Stimulated activated CD8-positive, alpha-beta memory T cell treated with anti-CD3 and anti-CD28 coated beads, Interleukin-15, amount 100 ng/mL, for 4 hours (primary cell): ENCODE measurements at places on chromosomes 1 and 21.

- DNase-seq, result no peak
These were observed 124.6 kb upstream of the RUNX3 start for GRCh38 chr1:25054526-25055323.

- DNase-seq, result no peak
These were observed 11.2 kb downstream of the AGO1 start for GRCh38 chr1:35894183-35894582.

GRCh38 chr21:28066596-28067387 lies 925.9 kb downstream of the LTN1 start:
- no peak for DNase-seq

GRCh38 chr21:39300587-39300986 lies 12.8 kb downstream of the BRWD1 start:
- DNase-seq, result no peak

- no peak for DNase-seq
These were observed 3.5 kb downstream of the HPCA start for GRCh38 chr1:32889731-32890278.

DNA sequence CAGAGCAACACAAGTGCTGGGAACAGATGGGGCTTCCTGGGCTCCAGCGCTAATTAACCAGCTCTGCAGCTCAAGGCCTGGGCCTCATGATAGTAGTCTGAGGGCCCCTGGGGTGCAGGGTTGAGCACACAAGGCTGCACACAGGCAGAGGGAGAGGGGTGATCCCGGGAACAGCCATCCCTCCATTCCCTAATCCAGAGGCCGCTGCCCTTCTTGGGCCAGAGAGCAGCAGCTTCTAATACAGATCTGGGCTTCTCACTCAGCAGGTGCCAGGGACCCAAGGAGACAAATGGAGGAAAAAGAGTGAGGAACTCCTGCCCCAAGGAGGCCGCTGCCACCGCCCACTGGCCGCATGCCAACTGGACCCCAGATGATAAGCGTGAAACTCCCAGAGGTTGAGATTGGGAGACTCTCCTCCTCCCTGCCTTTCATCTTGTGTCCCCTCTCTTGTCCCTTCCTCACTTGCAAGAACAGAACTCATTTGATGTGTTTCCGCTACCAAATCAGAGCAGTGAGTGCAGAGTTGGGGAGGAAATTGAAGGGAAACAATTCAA lies 58.0 kb upstream of the IFNAR2 start:
- no peak for DNase-seq

- DNase-seq, result no peak
These were observed 623.3 kb upstream of the NR5A2 start for GRCh38 chr1:199404191-199404590.

- DNase-seq, result no peak
These were observed 5.6 kb upstream of the OR6K2 start for GRCh38 chr1:158706096-158706495.

GRCh38 chr1:1858382-1859086 lies 32.4 kb downstream of the GNB1 start:
- no peak for DNase-seq

GRCh38 chr1:193435781-193436180 lies 249.4 kb upstream of the B3GALT2 start:
- DNase-seq, result no peak

GRCh38 chr1:243470502-243470901 lies 214.7 kb downstream of the SDCCAG8 start:
- DNase-seq, result no peak

GRCh38 chr1:181858135-181858534 lies 203.4 kb downstream of the ZNF648 start:
- DNase-seq, result no peak

DNA sequence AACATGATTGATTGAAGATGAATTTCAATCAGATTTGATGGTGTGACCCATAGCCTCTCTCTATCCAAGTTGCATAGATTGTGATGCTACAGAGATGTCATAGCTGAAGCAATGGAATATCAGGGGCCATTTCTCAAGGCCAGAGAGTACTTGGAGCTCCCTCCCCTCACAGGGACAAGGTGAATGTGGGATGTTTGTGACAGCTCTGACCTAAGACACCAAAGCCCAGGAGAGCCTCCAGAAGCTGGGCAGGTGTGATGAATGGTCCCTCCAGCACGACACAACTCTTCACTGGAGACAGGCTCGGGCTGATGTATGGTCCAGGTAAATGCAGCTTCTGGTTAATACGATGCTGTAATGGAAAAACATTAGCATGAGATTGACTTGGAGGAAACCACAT lies 101.0 kb upstream of the ZC3H12A start:
- no peak for DNase-seq

- no peak for DNase-seq
These were observed 146.6 kb downstream of the VPS13D start for GRCh38 chr1:12376236-12377045.

DNA sequence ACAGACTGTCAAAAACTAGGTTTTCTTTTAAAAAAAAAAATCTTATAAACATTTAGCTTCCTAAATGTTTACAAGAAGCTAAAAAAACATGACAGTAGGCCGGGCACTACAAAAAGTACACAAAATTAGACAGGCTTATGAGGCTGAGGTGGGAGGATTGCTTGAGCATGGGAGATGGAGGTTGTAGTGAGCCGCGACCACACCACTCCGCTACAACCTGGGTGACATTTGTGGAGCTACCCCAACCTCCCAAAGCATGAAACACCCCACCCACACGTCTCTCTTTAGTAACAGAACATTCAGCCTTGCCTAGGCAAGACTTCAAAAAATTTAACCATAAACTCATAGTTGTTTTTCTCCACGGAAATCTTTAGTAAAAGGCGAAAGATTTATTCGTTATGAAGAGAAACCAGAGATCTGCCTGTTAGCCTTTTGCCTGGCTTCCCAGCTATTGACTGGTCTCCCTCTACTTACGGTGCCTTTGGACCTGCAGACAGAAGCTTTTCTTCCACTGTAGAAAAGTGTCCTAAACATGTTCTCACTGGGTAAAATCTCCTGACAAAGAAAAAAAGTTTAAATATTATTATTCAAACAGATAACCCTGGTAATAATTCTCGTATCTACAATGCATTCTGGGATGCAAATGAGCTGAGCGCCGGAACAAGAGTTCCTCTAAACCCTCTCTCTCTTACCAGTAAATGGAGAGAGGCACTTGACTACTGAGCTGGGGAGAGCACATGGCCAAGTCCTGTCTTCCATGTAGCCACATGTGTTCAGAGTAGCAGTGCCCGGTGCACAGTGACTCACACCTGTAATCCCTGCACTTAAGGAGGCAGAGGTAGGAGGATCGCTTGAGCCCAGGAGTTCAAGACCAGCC lies 9.2 kb downstream of the RNU5D-1 start:
- no peak for DNase-seq

DNA sequence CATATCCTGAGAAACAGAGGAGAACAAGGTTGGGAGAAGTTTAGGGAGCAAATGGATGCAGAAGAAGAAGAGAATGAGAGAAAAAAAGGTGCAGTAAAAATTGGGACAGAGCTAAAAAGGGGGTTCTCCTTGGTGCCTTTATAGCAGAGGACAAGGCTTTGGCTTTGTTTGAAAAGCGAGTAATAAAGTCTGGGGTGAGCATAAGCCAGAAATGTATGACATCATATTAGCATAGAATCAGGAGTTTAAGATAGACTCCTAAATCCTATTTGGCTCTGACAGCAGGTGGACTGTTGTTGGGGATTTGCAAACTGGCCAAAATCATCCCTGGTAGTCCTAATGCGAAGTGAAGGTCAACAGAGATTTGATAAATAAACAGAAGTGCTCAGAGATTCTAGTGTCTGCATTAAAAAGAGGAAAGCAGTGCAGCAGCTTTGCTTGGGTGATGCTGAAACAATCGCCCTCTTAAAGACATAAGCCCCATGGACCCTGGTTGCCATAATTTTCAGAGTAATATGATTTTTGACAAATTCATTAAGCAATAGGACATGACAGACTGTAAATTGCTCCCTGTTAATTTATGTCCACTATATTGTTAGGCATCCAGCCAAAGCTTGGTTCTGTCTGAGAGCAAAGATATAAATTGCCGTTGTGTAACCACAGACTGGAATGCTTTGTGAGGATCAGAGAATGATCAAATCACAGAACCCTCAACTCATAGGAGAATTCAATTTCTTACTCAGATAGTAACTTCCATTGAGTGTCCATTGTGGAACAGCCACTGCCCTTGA lies 385.0 kb upstream of the NFIA start:
- DNase-seq, result no peak

DNA sequence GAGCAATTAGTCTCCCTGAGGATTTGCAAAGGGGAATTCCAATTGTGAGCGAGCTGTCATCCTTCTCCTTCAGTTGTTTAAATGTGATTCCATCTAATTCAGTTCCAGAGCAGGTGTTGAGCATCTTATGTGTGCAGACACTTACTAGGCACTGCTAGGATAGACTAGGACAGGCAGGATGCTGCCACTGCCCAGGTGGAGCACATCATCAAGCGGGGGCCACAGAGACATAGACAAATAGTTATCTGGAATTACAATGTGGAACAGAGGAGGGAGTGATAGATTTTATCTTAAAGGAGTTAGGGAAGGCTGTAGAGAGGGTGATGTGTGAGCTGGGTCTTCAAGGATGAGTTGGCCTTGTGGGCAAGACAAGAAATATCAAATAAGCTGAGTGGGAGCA lies 55.9 kb downstream of the CDC7 start:
- no peak for DNase-seq

DNA sequence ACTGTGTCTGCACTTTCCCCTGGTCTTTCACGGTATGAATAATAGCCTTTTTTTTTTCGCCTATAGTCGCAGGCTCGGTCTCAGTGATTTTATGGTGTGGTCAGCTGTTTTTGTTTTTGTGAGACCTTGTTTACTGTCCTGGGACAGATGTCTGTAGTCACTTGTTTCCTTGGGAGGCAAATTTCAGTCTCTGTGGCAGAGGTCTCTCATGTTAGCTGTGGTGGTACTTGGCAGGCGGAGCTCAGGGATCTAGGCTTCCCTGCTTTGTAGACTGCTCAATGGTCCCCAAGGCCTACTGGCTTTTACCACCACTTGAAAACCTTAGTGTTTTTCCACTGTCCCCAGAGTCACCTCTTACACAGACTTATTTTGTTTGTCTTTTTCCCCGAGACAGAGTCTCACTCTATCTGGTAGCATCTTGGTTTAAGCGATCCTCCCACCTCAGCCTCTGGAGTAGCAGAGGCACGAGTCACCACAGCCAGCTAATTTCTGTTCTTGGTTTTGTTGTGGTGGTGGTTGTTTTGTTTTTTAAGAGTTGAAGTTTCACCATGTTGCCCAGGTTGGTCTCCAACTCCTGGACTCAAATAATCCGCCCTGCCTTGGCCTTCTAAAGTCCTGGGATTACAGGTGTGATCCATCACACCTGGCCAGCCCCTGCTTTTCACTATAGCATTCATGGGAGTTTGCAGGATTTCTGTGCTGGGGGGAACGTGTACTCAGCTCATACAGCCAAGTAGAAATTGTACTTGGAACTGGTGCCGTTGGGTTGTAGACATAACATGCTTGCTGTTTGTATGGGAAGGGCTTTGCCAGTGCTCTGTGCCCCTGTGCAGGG lies 10.3 kb downstream of the RNU1-2 start:
- DNase-seq, result no peak

- DNase-seq, result no peak
These were observed 3.3 kb downstream of the CLCNKB start for GRCh38 chr1:16046842-16047241.

DNA sequence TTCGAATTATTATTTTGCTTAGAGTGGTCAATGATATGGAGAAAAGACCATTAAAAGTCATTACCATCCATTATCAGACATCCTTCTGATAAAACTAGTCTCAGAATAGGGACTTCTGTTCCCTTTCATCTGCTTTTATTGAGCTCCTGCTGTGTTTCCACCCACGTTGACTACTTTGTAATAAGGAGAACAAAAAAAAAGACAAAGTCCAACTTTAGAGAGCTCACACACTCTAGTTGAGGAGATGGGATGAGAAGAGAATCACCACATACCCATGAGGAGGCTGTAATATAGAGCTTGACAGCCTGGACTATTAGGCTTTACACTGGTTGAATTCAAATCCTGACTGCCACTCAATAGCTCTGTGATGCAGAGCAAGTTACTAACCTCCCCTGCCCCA lies 27.8 kb upstream of the ALDH9A1 start:
- DNase-seq, result no peak

DNA sequence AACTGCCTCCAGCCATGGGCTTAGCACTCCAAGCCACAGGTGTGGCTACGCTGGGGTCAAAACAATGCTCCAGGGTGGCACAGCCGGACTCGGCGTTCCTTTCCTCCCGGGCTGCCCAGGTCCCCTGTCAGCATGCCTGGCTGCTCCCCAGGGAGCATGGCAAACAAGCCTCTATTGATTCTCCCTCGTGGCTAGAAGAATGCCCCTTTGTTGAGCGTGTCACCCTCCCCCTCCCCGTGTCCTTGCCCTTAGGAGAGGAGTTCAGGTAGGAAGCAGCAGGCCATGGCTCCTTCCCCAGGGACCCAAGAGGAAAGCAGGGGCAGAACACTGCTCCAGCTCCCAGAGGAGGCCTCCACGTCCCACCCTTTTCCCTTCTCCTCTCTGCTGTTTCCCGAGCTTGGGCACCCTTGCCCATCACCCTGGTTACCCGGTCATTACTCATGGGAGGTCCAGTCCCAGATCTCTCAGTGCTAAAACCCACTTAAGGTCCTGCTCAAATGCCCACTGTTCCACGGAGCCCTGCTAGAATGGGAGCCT lies 57.4 kb upstream of the CITED4 start:
- DNase-seq, result no peak

DNA sequence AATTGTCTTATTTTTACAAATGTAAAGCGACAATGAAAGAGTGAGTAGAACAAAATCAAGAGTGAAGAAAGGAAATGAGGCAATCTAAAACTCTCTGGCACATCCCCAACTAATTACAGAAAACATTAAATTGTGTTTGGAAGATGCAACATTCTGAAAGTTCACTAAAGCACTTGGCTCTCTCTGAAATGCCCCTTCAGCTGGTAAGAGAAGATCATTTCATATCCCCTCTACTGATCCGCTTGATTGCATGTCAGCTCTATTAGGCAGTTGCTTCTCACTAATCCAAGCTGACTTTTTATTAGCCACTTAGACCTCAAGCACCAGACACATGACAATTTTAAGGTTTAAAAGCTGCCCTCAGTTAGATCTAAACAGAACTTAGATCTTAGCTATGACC lies 262.8 kb upstream of the PRMT6 start:
- DNase-seq, result no peak

- no peak for DNase-seq
These were observed 22.1 kb upstream of the IFNAR2 start for GRCh38 chr21:33207449-33208149.

- no peak for DNase-seq
These were observed 720 bp upstream of the F3 start for GRCh38 chr1:94542088-94542870.

- DNase-seq, result no peak
These were observed 35.4 kb upstream of the ZNF281 start for GRCh38 chr1:200445213-200445612.

DNA sequence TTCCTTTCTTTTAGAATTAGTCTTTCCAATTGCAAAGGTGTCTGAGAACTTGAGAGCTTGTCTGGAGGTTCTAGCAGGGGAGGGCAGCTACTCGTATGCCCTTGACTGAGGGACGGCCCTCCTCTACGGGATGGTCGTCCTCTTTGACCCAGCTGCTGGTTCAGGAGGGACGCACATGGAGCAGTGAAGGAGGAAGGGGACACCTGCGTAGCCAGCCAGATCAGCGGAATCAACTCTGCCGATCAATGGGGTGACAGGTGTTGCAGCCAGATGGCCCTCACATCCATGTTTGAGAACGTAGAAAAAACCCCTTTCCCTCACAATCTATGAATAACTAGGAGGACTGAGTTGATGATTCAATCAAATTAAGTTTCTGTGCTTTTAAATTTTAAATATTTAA lies 15.7 kb upstream of the A3GALT2 start:
- DNase-seq, result no peak
